ENCODE measurements at places on chromosomes 6 and 20. TPM values are rescaled to one million over a fixed set of nuclear protein-coding genes. Genes with fewer than 3 reads are reported as not detected.

GRCh38 chr20:4667371-4667773 lies 54.3 kb upstream of the PRND start:
- no peak for DNase-seq

DNA sequence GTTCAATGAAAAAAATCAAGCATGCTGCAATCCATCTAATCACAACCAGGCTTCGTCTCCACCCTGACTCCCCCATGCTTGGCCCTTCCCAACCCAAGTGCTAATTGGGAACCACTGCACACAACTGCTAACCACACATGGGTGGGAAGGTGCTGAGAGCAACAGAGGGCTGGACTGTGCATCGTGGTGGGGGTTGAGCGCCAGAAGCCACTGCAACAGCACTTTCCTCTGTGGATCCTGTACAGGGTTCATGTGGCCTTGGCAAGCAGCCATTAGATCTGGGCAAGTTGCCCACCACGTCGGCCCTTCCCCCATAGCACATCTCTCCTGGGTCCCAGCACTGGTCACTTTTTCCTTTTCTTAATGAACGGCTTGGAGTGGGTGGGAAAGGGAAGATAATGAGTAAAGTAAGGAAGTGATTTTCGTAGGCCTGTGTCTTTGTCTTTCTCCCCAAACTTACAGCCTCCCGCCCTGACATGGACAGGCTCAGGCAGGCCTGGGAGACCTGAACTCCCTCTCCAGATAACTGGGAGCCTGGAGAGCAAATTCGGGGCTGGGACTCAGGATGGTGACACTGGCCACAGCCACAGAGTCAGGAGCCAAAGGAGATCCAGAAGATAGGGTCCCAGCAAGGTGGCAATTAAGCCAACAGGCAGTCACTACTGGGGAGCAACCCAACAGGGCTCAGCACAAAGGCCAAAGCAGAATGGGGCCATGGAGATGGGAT lies 34.4 kb upstream of the MRPS10 start:
- no peak for DNase-seq

DNA sequence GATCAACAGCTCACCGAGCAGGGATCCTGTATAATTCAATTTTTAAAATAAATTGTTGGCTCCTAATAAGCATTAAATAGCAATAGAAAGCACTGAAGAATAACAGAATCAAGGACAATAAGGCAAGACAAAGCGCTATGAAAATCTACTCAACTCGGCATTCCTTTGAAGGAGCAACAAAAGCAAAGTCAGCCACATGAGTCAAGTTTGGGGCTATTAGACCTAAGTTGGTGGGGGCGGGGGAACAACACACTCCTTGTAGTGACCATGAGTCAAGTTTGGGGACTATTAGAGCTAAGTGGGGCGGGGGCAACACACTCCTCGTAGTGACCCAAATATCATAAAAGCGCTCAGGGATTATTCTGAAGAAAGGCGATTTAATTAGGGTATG lies 120.0 kb downstream of the FOXC1 start:
- peak; percentile 41 for DNase-seq

DNA sequence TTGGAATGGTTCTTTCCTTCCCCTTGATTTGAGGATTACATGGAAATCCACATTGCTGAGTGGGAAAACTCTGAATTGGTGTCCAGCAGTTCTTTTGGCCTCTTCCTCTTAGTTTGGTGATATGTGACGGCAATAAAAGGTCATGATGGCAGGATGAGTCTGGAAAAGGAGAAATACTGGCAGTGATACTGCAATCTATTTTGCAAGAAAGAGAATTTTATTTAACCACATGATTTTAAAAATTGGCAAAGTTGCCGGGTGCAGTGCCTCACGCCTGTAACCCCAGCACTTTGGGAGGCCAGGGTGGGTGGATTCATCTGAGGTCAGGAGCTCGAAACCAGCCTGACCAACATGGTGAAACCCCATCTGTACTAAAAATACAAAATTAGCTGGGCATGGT lies 73.1 kb downstream of the ADTRP start:
- no peak for DNase-seq

GRCh38 chr6:26249957-26250697 lies 114.9 kb upstream of the BTN3A2 start:
- DNase-seq = peak; percentile 84

GRCh38 chr6:53377793-53378192 lies 29.0 kb upstream of the ELOVL5 start:
- DNase-seq = no peak

DNA sequence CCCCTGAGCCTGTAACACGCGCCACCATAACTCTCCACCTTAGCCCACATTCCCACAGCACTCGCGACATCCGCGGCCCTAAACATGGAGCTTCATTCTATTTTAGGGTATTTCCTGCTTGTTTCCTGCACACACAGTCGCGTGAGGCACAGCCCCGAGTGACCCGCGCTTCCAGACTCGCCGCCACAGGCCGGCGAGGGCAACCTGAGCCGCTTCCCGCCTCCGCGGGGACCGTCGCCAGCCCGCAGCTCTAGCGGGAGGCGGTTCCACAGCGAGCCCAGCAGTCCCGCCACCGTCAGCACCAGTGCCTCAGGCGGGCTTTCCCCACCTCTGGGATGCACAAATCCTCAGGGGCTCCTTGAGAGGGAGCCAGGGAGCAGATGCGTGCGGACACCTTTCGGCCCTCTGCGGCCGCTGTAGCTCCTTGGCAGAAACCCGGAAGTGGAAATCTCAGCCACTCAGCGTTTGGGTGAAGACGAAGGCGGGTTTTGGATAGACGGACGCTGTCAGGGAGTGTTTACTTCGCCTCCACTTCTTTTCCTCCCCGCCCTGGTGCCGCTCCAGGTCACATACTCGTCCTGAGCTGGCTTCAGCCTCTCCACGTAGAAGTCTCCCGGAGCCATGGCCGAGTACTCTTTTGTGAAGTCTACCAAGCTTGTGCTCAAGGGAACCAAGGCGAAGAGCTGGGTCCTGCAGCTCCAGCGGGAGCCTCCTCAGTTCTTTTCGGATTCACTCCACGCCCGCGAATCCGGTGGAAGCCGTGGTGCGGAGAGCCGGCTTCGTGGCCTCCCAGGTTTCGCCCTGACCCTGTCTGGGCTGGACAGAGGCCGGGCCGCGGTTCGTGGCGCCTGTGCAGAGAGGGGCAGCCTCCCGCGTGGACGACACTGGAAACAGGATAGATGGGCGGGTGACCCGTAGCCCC lies 2177.4 kb upstream of the DEFB115 start:
- DNase-seq = no peak

- DNase-seq = no peak
Observed at GRCh38 chr6:4320860-4321259, 185.5 kb upstream of the ECI2 start.

GRCh38 chr6:53724501-53724900 lies 58.9 kb upstream of the KLHL31 start:
- peak; percentile 38 for DNase-seq

- no peak for DNase-seq
Observed at GRCh38 chr6:148076051-148076450, 266.6 kb upstream of the SASH1 start.

GRCh38 chr20:64189530-64189966 lies 25.3 kb downstream of the MYT1 start:
- DNase-seq = peak; percentile 37

DNA sequence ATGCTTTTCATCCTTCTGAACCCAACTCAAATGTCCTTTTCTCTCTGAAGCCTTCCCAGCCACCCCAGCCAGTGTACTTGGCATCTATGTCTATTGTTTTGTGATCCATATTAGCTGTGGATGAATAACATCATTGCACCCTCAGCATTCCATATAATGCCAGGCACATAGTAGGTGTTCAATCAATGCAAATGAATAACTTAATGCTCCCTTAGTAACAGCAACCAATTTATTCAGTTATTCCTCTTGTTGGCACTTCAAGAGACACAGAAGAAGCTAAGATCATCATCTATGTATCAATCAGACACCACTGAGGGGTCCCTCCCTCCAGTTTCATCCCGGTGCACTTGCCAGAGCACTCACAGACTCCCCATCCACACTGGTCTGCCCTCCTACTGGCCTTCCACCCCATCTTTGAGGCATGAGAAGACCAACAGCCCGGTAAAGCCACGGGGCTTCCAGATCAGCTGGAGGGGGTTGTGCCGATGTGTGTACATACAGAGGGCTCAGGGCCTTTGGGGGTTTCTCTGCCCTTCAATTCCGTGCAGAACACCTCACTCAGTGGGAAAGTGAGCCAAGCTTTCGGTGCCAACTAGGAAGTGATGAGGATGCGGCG lies 2.4 kb upstream of the TAF8 start:
- no peak for DNase-seq

GRCh38 chr6:21508753-21509152 lies 84.8 kb upstream of the SOX4 start:
- no peak for DNase-seq

DNA sequence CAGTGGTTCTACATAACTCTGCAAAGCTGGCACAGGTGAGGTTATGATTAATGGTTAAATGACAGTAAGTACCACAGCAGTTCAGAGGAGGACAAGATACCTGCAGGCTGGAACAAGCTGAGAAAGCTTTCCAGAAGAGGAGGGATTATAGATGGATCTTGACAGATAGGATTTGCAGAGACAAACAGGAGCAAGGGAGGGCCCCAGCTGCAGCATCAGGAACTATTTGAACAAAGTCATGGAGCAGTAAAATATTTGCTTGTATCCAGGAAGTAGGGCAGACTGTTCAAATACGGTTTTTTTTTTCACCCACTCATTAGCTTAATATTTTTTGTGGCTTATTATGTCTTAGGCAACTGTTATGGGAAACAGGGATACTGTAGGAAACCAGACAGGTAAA lies 144.4 kb upstream of the MAN1A1 start:
- DNase-seq = no peak

Gene STMN3
- total RNA-seq = 42.7 TPM

Gene HCRTR2
- total RNA-seq = not detected

Gene MUCL3
- total RNA-seq = not detected

Gene FRK
- total RNA-seq = 0.12 TPM

Gene TGM2
- total RNA-seq = 1.0 TPM

Measured in GM23338 (cell line).